ENCODE measurements at places on chromosomes 6 and 20.

DNA sequence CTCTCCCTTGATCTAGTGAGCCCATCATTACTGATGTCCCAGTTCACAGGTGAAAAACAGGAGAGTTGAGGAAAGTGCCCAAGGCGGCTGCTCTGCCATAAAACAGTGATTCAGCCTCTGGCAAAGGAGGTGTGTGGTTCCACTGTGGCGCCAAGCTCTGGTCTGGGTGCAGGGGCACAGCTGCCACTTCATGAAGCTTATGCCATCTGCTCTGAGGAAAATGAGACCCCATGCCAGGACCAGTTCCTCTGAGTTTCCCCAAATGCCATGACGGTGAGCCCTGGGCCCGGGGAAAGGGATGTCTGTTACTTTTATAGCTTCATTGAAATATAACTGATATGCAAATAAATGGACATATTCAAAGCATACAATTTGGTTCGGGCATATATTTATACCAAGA is 33.7 kb upstream of the ZBP1 start:
- DNase-seq = no peak

- DNase-seq = no peak
Measured at GRCh38 chr20:63317601-63318291, 24.8 kb downstream of the COL20A1 start.

DNA sequence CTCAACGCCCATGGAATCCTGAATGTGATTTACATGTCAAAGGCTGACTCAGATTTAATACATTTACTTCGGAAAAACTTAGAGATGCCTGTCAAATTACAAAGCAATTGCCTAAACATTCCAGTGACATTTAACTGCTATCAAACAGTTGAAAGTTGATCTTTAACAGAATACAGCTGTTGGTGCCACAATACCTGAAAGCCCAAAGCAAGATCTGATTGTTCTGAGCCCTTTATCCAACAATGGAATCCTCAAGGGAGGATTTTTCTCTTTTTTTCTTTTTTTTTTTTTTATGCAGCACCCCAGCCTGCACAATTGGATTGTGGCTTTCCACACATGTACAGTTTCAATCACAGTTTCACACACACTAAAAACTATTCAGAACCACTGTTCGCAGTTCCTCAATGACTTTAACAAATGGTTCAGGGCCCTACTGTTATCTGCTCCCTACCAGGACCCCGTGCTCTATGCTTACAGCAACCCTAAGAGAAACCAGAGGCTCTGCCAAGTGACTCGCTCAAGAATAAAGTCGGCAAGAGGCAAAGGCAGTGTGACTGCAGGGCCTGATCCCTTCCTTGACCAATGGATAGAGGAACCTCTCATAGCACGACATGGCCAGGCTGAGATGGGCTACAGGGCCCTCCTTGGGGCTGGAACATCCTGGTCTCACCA is 33.3 kb downstream of the EPB41L2 start:
- no peak for DNase-seq

GRCh38 chr6:127031511-127031910 is 87.0 kb upstream of the RSPO3 start:
- DNase-seq = no peak

GRCh38 chr6:109262261-109262660 is 120.0 kb downstream of the CD164 start:
- no peak for DNase-seq

DNA sequence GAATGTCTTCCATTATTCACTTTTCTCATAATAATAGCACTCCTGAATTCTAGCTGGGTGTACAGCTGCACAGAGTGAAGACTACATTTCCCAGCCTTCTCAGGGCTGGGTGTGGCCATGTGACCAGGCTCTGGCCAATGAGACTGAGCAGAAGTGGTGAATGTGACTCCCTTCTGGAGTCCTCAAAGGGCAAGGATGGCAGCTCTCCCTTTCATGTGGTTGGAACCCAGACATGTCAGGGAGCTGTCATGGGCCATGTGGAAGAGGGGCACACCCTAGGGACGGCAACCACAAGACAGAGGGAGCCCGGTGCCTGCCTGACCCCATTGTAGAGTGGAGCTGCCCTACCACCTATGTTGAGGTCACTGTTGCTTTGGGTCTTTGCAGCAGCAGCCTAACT is 312.8 kb upstream of the SULF2 start:
- DNase-seq = no peak

- no peak for DNase-seq
Measured at GRCh38 chr20:55143601-55144000, 668.2 kb downstream of the DOK5 start.

- DNase-seq = no peak
Measured at GRCh38 chr6:166905013-166905412, 51.3 kb downstream of the RNASET2 start.

GRCh38 chr6:506508-506907 is 115.0 kb downstream of the IRF4 start:
- DNase-seq = no peak

- no peak for DNase-seq
Measured at GRCh38 chr6:30062471-30063178, 1.6 kb downstream of the POLR1H start.

DNA sequence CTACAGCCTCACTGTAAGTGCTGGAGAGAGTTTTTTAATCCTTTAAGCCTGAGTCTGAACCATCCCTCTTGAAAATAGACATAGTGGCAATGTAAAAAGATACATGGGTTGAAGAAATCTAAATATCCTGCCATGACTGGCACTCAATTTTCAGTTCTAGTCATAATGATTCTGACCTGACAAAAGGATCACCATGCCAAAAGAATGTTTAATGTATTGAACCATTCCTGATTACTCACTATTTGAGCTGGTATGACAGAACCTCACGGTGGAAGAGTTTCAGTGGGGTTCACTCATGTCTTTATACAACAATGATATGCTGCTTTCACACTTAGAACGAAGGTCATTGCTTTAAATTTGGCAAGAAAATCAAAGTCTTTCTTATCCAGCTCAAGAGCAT is 93.4 kb downstream of the HIVEP2 start:
- DNase-seq = no peak

DNA sequence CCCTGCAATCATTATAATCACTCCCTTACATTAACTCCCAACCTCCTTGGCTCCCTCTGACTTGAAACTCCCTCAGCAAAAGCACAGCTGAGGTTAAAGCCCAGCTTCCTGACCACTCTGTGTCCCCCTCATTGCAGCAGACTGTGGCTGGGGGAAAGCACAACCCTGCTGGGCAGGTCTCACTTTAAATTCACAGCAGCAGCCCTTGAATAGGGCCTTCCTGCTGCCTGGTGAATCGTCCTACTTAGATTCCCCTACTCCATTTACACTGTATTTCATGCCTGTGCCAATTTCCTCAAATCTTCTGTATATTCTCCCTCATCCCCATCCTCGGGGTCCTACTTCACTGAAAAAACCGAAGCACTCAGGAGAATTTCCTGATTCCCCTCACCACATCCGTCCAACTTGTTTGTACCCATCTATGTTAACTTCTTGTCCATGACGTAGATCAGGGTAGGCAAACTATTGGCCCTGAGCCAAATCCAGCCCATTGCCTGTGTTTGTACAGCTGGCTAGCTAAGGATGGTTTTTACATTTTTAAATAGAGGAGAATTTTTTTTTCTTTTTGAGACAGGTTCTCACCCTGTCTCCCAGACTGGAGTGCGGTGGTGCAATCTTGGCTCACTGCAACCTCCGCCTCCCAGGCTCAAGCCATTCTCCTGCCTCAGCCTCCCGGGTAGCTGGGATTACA is 31.5 kb upstream of the GCM1 start:
- peak; percentile 35 for DNase-seq

DNA sequence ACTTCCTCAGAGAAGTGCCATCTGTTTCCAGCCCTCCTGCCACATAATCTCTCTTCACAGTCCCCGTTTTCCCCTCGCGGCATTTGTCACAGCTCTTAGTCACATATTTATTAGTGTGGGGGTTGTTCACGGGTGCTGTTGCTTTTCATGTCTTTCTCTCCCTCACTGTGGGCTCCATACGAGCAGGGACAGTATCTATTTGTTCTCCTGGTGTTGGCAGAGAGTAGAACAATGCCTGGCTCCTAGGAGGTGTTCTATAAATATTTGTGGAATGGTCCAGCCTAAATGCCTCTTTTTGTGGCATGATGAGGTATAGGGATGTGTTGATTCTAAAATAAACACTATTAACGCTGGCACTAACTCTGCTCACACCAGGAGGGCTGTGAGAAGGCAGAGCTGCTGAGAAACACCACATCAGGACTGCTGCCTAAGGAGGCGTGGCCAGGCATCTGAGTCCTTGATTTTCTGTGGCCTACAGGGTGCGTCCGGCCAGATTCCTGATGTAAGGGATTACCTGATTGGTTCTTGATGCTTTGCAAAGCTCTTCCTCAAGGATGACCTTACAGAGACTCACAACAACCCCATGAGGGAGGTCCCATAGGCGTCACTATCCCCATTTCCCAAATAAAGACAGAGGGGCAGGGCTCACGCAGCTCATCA is 219.8 kb upstream of the ARID1B start:
- DNase-seq = peak; percentile 9

DNA sequence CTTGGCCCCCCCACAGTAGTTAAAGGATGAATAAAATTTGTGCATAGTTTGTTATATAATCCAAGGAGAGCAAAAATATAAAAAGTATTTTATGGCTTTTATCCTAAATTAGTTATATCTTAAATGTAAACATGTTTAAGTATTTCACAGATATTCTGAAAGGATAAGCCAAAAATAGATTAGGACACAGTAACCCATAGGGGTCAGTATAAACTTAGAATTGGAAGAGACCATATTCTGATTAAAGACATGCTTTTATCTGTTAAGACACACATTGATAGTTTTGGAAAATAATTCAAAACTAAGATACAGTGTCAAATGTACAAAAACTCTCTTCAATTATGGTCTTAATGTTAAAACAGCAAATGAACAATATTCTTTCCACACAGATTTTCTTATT is 4.5 kb upstream of the SERINC1 start:
- DNase-seq = peak; percentile 32

DNA sequence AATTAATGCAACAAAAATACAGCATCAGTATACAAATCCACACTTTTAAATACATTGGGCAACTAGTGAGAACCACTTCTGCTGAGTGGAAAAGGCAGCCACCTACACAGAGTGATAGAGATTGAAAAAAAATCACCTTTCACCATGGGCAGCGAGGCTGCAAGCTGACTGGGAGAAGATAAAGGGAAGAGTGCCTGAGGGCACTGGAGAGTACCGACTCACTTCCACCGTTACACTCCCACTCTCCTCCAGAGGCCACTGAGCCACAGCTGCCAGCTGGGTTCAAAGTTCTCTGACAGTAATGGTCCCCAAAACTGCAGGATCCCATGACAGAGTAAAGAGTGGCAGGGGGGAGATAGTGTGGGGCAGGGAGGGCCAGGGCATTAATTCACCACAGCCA is 24.1 kb downstream of the PXT1 start:
- no peak for DNase-seq

GRCh38 chr6:148671085-148671484 is 75.7 kb upstream of the UST start:
- no peak for DNase-seq
